ENCODE measurements at places on chromosomes 7 and 10.

DNA sequence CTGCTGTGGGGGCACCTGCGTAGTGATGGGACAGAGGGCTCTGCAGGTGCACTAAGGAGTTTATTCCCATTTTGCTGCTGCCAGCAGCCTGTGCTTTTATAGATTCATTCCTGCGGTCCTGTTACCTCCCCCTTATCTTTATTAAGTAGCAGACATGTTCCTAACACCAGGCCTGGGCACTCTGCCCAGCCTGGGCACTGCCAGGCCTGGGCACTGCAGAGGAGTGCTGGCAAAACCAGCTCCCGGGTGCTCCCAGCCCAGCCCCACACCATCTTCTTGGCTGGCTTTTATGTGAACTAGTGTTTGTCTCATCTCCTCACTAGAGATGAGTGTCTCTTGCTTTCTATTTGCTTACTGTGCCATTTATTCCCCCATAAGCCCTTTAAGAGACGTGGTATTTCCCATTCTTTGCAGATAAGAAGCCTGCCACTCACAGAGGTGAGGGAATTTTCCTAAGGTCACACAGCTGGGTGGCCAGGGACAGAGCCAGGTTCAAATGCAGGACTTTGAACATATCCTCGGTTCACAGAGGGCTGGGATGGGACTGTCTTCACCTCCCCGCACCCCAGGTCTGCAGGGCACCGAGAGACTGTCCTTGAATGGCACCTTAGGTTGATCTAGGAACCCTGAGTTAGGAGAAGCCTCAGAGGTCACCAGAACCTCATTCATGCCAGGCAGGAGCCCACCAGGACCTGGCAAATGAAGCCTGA lies 14.6 kb upstream of the DRGX start:
- DNase-seq = no peak

DNA sequence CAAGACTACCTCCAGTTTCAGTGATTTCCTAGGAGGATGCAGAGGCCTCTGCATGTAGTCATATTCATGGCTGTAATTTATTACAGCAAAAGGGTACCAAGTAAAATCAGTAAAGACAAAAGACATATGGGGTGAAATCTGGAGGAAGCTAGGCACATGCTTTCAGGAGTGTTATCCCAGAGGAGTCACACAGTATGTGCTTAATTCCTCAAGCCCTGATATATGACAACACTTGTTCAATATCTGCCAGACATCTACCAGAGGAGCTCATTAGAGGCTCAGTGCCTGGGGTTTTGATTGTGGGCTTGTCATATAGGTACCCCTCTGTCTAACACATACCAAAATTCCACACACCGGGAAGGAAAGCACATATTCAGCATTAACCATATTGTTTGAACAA lies 283.8 kb downstream of the CXCL12 start:
- no peak for DNase-seq

DNA sequence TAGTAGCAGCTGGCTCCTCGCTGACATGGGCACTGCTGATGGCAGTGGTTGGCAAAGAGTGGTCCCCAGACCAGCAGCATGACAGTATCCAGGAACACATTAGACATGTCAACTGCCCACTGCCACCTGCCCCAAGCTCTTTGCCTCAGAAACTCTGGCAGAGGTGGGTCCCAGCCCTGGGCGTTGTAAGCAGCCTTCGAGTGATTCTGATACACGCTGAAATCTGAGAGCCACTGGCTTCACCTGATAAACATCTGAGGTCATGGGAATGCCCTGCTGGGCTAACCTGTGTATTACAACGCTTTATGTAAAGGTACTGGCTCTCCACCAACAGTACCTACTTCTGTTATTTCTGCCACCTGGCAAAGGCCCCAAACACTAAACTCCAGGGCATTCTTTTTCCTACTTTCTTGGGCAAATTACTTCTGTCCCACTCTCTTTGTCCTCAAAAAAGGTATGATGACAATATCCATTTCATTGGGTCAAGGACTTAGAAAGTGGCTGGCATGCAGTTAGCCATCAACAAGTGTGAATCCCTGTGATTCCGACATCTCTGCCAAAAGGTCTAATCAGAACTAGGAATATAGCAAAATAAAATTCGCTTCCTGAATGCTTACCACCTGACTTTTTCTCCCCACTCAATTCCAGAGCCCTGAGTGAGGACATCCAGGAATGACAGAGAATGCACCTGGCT lies 9.2 kb downstream of the SGMS1 start:
- DNase-seq = no peak

DNA sequence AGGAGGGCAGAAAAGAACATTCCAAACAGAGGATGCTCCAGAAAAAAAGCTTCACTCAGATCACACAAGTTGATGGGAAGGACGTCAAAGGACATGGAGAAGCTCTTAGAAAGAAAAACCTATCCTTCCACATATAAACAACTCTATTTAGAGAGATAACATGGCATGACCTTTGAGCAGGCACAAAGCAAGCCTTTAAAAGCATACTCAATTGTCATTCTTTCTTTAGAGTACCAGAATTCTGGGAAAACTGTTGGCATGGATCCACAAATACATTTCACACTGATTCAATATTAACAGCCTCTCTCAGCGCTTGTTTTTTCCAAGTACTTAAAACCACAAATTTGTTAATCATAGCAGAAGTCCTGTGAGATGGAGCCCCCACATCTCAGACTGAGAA lies 7.3 kb upstream of the ABLIM1 start:
- DNase-seq = no peak

DNA sequence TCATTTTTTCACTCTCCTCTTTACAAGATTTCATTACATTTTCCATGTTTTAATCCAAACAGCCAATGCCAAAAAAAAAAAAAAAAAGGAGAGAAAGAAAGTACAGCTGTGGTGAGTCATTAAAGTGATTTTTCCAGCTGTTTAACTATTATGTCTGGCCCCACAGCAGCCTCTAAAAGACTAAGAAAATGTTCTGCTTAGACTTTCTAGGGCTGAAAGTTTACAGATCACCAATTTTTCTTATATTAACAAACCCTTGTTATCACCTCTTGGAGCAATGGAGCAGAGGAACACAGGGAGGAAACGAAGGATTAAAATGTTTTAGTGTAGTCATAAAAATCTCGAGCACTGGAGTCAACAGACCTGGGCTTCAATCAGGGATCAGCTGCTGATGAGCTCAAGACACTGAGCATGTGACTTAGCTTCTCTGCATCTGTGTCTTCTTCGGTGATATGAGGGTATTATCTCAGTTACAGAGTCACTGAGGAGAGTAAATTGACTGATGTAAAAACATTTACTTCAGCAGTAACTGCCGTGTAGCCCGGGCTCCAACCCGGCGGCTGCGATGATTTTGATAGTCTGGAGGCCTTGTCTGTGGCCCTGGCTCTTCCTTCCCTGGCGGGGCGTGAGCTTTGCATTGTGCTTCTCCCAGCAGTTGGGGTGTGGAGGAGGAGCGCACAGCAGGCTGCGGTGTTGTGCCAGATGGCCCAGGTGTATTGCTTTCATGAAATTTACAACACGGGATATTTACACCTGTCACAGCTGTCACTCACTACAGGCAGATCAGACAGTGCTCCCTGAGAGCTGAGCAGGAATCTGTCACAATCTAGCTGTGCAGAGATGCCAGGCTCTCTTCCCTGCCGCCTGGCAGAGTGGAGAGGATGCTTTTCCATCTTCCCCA lies 298.3 kb upstream of the FZD8 start:
- DNase-seq = no peak

DNA sequence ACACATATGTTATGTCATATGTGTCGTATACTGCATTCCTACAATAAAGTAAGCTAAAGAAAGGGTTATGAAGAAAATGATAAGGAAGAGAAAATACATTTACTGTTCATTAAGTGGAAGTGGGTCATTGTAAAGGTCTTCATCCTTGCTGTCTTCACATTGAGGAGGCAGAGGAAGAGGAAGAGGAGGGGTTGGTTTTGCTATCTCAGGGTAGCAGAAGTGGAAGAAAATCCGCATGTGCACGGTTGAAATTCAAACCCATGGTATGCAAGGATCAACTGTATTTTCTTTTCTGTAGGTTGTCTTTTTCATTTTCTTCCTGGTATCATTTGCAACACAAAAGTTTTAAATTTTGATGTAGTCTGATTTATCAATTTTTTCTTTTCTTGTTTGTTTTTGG lies 6.3 kb downstream of the PLEKHA8 start:
- DNase-seq = no peak

GRCh38 chr10:844552-844951 lies 87.0 kb downstream of the LARP4B start:
- no peak for DNase-seq

DNA sequence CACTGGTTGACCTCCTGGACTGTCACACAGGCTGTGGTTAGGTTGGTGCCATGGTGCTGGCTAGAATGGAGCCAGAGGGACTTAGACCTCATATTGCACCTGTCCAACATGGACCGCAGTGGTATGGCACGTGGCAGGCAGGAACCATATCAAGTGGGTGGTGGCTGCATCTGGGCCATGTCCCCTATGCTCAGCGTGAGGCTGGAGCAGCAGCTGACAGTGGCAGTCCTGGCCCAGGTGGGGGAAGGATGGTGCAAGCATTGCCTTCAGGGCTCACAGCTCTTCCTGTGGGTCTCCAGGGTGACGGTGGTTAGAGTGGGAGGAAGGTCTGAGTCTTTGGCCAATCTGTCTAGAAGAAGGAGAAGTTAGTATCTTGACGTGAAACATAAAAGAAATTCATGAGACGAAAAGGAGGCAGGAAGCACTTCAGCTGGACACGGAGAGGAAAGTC lies 54.5 kb upstream of the PFKFB3 start:
- no peak for DNase-seq

- DNase-seq = no peak
These were observed 23.7 kb downstream of the CRHR2 start for GRCh38 chr7:30658479-30659074.

GRCh38 chr7:81244224-81244623 lies 325.4 kb upstream of the SEMA3C start:
- no peak for DNase-seq

DNA sequence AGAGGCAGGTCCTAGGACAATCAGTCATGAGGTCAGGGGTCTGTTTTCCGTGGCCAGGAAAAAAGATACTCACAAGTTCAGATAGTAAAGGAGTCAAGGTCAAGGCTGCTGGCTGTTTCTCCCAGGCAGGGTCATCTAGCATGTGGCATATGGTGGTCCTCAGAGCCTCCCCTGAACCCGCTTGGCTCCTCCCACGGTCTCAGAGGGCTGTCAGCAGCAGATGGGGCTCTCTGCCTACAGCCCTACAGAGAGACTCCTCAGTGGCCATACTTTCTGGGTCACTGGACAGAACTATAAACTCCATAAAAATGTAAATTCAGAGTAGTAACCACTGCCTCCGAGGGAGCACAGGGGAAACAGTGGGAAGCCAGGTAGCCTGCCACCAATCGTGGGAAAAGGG lies 11.3 kb upstream of the DRGX start:
- DNase-seq = no peak

DNA sequence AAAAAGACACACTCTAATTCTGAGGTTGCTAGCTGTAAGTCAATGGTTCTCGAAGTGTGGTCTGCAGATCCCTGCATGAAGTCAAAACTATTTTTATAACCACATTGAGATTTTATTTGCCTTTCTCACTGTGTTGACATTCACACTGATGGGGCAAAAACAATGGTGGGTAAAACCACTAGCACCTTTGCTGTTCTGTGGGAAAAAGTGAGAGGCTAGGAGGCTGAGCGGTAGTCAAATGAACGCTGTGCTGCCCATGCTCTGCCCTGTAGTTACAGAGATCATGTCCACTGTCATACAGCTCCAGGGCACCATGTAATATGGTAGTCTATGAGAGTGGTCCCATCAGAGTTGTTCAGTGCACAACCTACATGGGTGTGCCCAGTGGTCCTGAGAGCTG lies 21.6 kb upstream of the PDCD4 start:
- DNase-seq = no peak

DNA sequence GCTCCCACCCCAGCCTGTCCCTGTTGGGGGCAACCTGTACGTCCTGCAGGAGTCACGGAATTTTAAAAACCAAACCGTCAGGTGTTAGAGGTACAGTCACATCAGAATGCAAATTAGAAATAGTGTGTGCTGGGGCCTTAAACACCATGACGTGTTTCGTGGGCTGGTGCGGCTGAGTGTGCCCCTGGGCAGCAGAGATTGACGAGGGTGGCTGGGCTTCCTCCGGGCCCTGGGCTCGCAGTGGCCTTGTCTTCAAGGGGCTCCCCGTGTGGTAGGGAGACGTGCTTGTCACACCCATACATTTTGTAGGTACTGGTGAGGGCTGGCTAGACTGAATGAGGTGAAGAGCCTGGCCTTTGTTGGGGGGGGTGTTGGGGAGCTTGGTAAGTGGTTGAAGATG lies 7.6 kb downstream of the MGMT start:
- no peak for DNase-seq

DNA sequence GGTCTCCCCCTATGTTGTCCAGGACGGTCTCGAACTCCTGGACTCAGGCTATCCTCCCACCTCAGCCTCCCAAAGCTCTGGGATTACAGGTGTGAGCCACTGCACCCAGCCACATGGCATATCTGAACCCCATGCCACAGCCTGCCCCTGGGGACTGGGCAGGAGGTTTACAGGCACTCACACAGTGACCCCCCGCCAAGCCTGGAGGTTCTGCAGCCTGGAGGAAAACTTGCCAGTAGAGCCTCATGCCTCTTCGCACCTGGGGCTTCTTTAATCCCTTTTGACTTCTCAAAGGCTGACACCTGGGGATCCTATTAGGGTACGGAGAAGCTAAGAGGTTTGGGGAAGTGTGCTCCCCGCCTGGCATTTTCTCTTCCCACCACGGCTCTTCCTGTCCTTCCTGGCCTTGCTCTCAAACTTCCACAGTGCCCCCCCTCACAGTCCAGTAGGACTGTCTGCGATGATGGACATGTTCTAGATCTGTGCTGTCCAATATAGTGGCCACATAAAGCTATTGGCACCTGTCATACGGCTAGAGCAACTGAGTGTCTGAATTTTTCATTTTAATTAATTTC lies 11.4 kb upstream of the KCP start:
- no peak for DNase-seq

DNA sequence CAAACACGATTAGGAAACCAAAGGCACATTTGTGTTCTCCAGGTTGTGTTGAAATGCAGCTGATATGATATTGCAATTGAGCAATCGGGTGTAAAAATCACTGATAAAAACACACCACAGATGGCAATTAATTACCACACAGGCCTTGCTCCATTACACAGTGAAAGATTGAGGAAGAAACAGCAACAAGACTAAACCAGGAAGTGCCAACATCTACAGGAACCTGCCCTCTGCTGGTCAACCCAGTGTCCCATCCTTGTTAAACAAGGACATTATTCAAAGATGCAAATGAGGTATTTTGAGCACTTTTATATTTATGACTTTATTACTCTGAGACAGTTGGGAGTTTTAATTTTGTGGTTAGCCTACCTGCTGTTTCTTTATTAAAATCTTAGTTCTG lies 765.6 kb upstream of the GHITM start:
- DNase-seq = no peak

DNA sequence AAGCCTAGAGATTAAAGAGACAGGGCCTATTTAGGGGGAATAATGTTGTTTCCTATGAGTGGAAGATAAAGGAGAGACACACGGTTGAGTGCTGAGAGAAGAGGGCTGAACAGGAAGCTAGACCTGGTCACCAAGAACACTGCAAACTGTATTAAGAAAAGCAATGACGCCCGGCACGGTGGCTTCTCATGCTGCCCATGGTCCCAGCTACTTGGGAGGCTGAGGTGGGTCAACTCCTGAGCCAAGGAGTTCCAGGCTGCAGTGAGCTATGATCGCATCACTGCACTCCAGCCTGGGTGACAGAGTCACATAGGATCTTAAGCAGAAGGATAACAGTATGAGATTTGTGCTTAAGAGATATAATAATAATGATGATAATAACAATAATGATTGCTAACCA lies 19.7 kb upstream of the OTUD1 start:
- no peak for DNase-seq

Data from NCI-H187 treated with DMSO at 0.1 percent for 48 hours (cell line).